ENCODE measurements at places on chromosomes 1 and 21.
A peak's percentile ranks its signal among the peaks of the same experiment; 100 is the strongest.

DNA sequence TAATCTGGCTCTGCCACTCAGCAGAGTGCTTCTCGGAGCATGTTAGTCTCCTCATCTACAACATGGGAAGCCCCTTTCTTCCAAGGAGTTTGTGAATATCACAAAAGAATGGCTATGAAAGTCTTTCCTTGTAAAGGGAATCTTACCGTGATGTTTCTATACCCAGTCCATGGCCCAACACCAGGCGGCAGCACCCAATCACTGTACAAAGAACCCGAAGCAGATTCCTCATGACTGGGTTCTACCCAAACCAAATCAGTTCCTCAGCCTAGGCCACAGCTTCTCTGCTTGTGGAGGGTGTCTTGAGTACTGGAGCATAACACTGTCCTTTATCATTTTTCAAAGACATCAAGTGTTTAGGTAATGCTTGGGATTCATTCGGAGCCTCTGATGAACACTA is 16.6 kb upstream of the SLFNL1 start:
- DNase-seq: no peak

GRCh38 chr1:228000836-228001563 is 5.8 kb upstream of the WNT3A start:
- DNase-seq: no peak

- no peak for DNase-seq
These were observed 23.3 kb downstream of the ZBTB17 start for GRCh38 chr1:15952317-15953258.

GRCh38 chr1:205423814-205424399 is 2.1 kb upstream of the LEMD1 start:
- DNase-seq: no peak

GRCh38 chr1:199356561-199356960 is 670.9 kb upstream of the NR5A2 start:
- DNase-seq: no peak

DNA sequence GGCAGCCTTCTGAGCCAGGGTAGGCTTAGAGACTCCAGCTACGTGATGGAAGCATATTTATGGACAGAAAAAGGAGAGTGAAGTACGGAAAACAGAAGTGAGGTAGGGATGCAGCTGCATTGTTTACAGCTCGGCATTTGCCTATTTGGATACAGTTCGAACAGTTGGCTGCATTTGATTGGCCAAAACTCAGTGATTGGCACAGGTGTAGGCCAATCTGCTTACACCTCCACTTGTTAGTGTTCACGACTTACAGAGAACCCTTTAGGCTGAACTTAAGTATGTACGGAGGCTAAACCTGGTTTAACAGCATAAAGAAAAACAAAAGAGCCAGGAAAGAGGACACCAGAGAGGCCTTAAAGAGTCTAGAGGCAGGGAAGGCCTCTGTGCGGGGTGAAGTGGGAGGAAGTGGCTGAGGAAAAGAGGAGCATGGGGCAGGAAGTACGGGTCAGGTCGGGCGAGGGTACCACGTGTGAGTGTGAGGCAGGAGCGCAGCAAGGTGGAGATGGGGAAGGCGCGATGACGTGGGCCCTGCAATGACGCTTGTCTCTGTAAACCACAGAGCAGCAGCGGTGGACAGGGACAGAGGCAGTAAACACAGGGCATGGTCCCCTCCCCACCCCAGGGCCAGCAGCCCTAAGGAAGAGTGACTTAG is 32.0 kb downstream of the RSPH1 start:
- DNase-seq: no peak

DNA sequence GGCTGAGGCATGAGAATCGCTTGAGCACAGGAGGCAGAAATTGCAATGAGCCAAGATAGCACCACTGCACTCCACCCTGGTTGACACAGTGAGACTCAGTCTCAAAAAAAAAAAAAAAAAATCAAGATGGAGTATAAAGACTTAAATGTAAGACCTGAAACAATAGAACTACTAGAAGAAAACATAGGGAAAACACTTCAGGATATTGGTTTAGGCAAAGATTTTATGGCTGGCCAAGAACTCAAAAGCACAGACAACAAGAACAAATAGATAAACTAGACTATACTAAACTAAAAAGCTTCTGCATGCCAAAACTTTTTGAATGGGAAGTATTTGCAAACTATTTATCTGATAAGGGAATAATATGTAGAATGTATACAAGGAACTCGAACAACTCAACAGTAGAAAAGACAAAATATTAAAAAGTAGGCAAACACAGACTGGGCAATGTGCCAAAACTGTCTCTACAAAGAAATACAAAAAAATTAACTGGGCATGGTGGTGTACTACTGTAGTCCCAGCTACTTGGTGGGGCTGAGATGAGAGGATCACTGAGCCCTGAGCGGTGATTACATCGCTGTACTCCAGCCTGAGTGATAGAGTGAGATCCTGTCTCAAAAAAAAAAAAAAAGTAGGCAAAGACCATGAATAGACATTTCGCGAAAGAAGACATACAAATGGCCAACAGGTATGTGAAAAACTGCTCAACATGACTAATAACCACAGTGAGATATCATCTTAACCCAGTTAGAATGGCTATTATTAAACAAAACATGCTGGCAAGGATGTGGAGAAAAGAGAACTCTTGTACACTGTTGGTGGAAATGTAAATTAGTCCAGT is 25.3 kb downstream of the DTL start:
- DNase-seq: no peak

DNA sequence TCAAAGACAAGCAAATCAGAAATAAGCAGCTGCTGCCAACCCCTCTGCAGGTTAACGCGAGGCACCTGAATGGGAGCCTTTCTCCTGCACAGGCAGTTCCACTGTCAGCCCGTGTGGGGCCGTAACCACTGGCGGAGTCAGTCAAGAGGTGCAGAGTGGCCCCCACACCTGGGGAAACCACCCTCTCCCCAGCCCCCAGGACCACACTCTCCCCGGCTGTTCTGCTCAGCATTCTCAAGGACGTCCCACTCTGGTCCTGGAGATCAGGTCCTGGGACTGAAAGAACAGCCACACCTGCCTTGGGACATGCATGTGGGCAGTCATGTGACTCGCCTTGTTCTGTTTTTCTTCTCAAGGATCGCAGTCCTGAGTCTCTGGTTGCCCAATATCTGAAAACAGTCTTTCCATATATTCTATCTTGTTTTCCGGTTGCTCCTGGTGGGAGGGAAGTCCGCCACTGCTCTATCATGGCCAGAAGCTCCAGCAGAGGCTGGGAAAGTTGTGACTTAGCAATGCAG is 252.5 kb downstream of the PTPRU start:
- DNase-seq: no peak

DNA sequence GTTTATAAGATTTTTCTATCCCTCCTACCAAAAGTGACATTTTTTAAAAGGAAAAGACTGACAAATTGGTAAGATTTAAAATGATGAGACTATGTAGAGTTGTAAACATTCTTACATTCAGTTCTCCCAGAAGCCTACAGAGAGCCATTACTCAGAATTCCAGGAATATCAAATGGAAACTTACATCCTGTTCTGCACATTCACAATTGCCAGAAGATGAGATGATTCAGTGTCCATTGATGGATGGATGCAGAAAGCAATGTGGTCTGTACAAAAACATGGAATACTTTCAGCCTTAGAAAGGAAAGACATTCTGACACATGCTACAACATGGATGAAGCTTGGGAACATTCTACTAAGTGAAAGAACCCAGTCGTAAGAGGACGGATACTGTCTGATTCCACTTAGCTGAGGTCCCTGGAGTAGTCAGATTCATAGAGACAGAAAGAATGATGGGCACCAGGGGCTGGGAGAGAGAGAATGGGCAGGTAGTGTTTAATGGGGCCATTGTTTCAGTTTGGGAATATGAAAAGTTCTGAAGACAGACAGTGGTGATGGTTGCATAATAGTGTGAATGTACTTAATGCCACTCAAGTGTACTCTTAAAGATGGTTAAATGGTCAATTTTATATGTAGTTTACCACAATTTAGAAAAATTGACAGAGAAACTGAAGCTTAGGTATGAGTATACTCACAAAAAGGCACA is 16.6 kb downstream of the MX1 start:
- no peak for DNase-seq

DNA sequence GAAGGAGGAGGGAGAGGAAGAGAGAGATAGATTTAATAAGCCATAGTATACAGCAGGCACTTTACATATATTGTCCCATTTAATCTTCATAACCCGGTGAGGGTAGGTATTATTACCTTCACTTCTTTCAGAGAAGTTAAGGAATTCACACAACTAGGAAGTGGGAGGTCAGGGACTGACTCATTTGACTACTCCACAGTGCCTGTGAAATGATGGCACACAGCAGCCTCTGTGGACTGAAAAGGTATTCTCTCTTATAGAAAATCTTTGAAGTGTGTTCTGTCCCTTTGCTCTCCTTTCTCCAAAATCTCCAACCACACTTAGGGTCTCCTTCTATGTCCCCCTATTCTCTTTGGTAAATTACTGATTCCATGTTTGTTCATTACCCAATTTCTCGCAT is 23.9 kb downstream of the PALMD start:
- no peak for DNase-seq

DNA sequence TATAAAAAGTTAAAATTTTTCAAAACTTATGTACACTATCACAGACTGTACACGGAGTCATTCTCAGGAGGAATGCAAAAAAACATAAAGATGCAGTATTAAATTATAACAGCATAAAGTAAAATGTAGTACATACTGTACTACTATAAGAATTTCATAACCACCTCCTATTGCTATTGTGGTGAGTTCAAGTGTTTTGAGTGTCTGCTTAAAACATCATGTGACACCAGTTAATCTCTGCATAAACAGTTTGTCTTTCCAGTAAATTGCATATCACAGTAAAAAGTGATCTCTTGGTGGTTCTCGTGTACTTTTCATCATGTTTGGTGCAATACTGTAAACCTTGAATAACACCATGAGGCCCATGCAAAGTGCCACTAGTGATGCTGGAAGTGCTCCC is 45.2 kb downstream of the SDCCAG8 start:
- no peak for DNase-seq

DNA sequence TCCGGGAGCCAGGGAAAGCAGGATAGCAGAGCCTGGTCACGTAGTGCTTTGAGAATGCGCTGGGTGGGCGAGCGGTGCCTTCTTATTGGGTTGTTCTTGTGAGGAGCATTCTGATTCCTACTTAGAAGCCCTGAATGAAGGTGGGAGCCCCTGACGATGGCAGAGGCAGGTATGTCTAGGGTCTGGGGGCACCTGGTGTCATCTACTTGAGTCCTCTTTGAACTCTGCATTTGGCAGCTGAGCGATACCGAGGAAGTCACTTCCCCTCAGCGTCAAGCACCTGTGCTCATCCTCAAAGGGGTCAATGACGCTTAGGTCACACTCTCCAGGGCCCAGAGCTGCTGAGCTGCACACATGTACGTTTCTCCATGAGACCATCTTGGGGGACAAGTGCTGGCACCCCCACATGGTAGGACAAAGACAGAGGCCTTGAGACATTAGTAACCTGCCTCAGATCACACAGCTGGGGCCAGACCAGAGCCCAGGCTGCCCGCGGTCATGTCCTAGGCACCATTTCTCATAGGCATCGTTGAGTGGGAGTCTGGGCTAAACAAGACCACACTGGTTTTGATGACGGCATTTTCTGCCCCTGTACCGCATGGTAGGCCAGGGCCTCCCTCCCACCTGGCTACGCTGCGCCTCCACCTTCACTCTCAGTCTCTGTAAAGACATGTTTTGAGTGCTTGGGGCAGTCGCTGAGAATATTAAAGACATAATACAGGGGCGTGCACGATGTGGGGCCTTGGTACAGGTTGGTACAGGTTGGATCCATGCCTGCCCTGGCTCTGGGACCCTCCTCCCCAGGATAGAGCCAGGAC is 69.1 kb upstream of the ABCG1 start:
- no peak for DNase-seq

GRCh38 chr1:218330043-218330623 is 15.0 kb upstream of the TGFB2 start:
- peak; percentile 51 for DNase-seq

GRCh38 chr1:51535006-51535592 is 16.0 kb upstream of the EPS15 start:
- DNase-seq: no peak

- DNase-seq: no peak
These were observed 7.3 kb downstream of the RGS16 start for GRCh38 chr1:182596934-182597333.

DNA sequence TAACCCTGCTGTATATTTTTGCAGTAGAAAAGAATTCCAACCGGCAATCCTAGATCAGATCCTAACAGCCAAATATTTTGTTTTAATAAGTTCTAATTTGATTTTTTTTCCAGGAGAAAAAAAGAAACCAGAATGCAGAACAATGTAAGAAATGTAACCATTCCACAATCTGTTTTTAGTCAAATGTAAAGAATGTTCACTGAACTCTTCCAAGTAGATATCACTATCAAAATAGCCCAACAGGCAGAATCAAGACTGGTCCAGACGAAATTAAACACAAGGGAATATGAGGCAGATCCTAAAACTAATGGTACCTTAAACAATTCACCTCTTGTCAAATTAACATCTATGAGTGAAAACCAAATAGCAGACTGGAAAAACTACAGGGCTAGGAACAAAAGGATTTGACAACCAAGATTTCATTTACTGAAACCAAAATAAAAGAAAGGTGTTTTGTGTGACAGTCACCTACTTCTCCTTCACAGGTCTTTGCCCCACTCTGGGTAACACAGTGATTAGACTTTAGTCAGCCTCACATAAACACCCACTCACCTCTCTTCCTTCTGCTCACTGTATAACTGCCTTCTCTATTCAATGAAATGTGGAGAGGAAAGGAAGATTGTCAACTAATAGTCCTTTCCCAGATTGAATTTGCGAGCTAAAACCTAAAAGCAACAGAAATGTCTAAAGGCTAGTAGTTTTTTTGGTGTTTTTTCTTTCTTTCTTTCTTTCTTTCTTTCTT is 137.9 kb downstream of the FAF1 start:
- no peak for DNase-seq

- no peak for DNase-seq
These were observed 24.5 kb downstream of the PARK7 start for GRCh38 chr1:7985851-7986612.

DNA sequence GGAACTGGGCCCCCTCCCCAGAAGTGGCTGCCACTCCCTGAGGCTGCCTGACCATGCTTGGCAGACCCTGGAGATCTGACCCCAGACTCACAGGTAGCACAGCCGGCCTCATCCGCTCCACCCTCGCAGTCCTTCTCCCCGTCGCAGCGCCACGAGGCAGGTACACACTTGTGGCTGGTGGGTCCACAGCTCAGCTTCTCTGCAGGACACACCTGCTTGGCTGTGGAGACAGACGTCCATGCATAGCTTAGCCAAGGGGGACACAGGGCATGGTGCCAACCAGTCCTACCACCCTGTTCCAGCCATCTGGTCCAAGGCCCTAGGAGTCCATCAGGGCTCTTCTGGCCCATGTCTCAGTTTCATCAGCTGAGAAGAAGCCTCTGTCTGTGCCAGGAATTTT is 42.2 kb upstream of the MAGOH start:
- no peak for DNase-seq

DNA sequence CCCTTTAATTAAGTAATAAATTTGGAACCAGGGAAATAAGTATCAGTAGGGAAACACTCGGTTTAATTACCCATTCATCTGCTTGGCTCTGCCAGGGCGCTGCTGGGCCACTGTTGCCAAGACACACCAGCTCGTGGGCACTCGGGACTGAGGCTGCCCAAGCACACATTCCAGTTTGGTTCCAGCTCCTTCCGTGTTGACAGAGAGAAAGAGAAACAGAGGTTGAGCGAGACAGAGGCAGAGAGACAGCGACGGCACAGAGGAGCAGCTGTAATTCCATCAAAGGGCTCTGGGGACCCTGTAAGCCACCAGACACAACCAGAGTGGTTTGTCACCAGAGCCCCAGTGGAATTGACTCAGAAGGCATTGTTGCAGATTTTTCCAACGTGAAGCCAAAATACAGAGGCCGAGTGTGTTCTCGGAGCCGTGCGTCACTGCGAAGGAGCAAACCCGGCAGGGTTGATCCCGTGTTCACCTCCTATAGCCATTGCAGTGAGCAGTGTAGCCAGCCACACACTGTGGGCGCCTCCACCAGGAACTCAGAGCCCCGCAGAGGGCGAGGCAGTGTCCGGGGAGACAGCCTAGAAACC is 33.5 kb downstream of the SYF2 start:
- DNase-seq: peak; percentile 91
